ENCODE measurements at places on chromosomes 4 and X. TPM values are rescaled to one million over a fixed set of nuclear protein-coding genes. Genes with fewer than 3 reads are reported as not detected.

PITX2 gene
- total RNA-seq = not detected

SRD5A3 gene
- 2.1 TPM for total RNA-seq

ZNF827 gene
- total RNA-seq = 14.3 TPM

GDPD2 gene
- total RNA-seq = not detected

LRAT gene
- not detected for total RNA-seq

CITED1 gene
- not detected for total RNA-seq

CPZ gene
- not detected for total RNA-seq

PRDM8 gene
- total RNA-seq = 4.2 TPM

AMTN gene
- total RNA-seq = not detected

FREM3 gene
- total RNA-seq = not detected

ADAM29 gene
- not detected for total RNA-seq

CLIC2 gene
- 0.89 TPM for total RNA-seq

DNA sequence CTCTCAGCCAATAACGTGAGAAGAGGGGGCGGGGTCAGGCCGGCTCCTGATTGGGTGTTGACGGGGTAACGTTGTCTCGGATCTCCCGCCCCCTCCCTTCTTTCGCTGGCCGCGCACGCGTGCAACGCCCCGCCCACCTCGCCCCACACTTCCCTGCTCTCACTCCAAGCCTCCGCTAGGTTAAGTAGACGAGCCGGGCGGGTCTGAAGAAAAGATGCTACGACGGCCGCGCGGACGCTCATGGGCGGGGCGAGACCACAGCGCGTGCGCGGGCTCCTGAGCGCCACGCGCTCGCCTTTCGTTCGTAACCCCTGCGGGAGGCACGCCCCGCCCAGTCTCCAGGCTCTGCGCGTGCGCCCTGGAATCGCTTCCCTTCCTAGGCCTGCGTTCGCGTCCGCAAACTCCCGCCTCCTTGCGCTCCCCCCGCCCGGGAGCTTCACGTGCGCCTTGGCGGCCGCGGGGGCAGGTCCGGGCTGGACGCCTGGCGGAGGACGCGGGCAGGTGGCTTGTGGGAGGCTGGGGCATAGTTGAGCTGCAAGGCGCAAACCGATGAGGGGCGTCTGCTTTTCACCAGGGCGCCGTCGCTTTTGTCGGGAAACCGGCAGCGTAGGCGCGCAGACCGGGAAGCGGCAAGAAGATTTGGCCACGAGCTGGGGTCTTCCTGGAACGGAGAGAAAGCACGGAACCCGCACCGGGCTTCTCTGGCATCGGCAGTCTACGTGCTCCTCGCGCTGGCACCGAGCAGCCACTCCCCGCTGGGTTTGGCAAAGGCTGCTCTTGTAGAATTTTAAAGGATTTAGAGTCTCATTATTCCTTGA lies 467 bp upstream of the PGRMC2 start:
- no peaks in the 10 kb centered on the region for H3K27me3 ChIP-seq
- H3K4me1 ChIP-seq = peaks cover 25% of the 10 kb centered on the region

DNA sequence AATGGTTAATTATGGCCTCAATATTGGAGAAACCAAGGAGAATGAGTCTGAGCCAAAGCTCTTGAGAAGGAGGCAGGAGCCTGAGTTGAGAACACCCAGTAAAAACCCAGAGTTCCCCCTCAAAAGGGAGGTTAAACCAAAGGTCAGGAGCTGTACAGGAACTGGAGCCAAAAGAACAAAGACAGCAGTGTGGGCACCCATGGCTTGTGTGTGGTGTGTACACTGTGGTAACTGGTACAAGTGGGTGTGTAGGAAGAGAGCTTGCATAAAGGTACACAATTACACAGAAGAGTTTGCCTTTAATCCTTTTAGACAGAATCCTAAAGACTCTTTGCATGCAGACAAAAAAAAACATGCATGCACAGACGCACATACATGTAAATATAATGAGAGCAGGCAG lies 87.1 kb downstream of the IGSF1 start:
- H3K4me1 ChIP-seq = no peaks in the 10 kb centered on the region
- no peak for DNase-seq
- no peaks in the 10 kb centered on the region for H3K36me3 ChIP-seq
- no peak overlapping the region for H3K27ac ChIP-seq
- H3K4me3 ChIP-seq = no peak overlapping the region
- no peaks in the 10 kb centered on the region for H3K27me3 ChIP-seq

- no peaks in the 10 kb centered on the region for H3K4me1 ChIP-seq
- H3K4me3 ChIP-seq = no peak overlapping the region
- peaks cover 10% of the 10 kb centered on the region for H3K27me3 ChIP-seq
Observed at GRCh38 chrX:101595739-101596419, 21.9 kb downstream of the ARMCX6 start.

DNA sequence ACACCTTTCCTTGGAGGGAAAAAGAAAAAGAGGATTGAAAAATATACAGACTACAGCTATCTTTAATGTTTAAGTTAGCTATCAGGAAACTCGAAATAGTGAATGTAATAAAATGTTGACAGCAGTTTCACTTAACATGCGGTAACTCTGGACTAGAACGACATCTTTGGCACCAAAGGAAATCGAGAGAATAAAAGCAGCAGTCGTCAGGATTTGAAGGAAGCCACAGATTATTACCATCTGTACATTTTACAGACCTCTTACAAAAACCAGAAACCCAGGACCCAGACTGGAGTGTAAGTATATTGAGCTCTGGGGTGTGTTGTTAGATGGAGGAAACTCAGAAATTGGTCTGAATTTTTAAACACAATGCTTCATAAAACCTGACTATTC lies 51.6 kb upstream of the STOX2 start:
- peaks cover 12% of the 10 kb centered on the region for H3K27me3 ChIP-seq
- no peak overlapping the region for H3K4me3 ChIP-seq
- no peak for DNase-seq
- H3K4me1 ChIP-seq = no peaks in the 10 kb centered on the region

DNA sequence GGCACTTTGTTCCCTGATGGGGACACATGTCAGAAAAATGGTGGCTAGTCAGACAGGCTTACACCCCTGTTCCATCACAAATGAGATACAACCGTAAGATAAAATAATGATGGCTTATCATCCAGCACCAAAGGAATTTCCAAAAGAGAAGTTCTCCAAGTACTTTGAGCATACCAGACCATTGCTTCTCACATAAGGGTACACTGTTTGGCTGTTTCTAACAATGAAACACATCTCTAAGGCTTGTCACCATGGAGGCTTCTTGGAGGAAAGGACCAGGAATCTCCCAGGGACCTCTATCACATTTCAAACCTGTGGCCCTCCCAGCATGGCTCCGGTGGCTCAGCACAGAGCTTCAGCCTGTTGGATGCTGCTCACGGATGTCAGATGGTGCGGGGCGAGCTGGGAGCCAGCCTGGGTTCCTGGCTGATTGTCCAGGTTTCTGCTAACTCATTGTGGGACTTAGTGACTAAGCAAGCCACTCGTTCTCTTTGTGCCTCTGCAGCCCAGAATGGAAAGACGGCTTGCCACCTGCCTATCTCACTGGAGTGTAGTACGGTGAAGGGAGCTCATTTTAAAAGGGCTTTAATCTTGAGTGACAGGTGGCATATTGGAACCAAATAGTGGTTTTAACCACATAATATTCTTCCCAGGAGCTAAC lies 54.5 kb downstream of the FHDC1 start:
- no peaks in the 10 kb centered on the region for H3K4me1 ChIP-seq
- DNase-seq = no peak
- H3K36me3 ChIP-seq = no peaks in the 10 kb centered on the region
- H3K4me3 ChIP-seq = no peak overlapping the region
- H3K27me3 ChIP-seq = no peaks in the 10 kb centered on the region

DNA sequence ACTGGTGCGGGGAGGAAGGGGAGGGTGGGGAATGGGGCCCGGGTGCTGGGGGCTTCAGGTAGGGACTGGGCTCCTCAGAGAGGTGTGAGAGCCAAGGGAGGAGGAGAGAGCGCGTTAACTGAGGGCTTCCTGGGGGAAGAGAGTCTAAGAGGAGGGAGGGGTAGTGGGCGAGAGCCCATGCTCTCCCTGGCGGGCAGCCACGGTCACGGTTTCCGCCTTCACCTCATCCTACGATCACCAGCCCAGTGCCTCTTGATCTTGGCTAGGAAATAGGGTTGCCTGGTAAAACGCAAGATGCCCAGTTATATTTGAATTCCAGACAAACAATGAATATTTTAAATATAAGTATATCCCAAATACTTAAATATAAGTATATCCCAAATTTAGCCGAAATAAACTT lies 60.8 kb upstream of the GRPEL1 start:
- no peak overlapping the region for H3K4me3 ChIP-seq
- H3K27me3 ChIP-seq = peaks cover 2% of the 10 kb centered on the region
- H3K27ac ChIP-seq = no peak overlapping the region
- no peaks in the 10 kb centered on the region for H3K4me1 ChIP-seq
- DNase-seq = no peak
- no peaks in the 10 kb centered on the region for H3K36me3 ChIP-seq

DNA sequence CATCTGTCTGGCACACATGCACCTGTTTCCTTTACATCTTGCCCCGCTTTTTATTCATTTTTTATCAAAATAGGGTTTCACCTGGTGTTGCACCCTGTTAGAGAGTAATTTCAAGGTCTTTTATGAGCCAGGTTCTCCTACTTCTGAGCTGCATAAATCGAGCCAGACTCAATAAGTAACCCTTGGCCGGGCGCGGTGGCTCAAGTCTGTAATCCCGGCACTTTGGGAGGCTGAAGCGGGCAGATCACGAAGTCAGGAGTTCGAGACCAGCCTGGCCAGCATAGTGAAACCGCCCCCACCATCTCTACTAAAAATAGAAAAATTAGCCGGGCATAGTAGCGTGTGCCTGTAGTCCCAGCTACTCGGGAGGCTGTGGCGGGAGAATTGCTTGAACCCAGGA lies 1.0 kb upstream of the PPP2R3B start:
- H3K4me3 ChIP-seq = peak overlapping the region; percentile 82
- no peak for DNase-seq
- H3K36me3 ChIP-seq = no peaks in the 10 kb centered on the region
- peak overlapping the region; percentile 100 for H3K27ac ChIP-seq
- H3K27me3 ChIP-seq = no peaks in the 10 kb centered on the region

- no peak for DNase-seq
- H3K36me3 ChIP-seq = no peaks in the 10 kb centered on the region
- H3K27ac ChIP-seq = no peak overlapping the region
- H3K4me1 ChIP-seq = no peaks in the 10 kb centered on the region
- no peaks in the 10 kb centered on the region for H3K27me3 ChIP-seq
Observed at GRCh38 chr4:138542191-138542776, 300.1 kb upstream of the SLC7A11 start.

GRCh38 chrX:2517055-2517454 lies 16.3 kb upstream of the DHRSX start:
- no peak overlapping the region for H3K27ac ChIP-seq
- H3K36me3 ChIP-seq = no peaks in the 10 kb centered on the region
- no peaks in the 10 kb centered on the region for H3K27me3 ChIP-seq
- no peak overlapping the region for H3K4me3 ChIP-seq
- DNase-seq = no peak

DNA sequence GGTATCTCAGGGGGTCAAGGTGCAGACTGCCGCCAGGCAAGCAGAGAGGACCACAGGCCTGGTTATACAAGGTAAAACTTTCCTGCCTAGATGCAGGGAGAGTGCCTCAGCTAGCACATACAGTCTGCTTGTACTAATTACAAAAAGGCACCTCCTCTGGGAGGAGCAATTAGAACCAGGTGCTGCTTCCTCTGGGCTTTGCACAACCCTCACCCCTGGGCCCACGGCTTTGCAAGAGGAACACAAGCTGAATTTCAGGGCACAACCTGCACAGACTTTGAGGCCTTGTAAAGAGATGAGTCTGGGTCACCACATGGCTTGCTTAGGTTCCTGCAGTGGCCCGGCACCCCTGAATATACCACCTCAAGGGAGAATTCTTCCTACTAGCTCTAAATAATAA lies 9.2 kb upstream of the CITED1 start:
- H3K4me3 ChIP-seq = no peak overlapping the region
- no peak for DNase-seq
- H3K27ac ChIP-seq = no peak overlapping the region

- no peaks in the 10 kb centered on the region for H3K27me3 ChIP-seq
- no peaks in the 10 kb centered on the region for H3K36me3 ChIP-seq
- H3K4me3 ChIP-seq = no peak overlapping the region
- no peak overlapping the region for H3K27ac ChIP-seq
Observed at GRCh38 chr4:137663251-137664045, 131.2 kb upstream of the PCDH18 start.
